ENCODE measurements at places on chromosomes 1 and 21.

DNA sequence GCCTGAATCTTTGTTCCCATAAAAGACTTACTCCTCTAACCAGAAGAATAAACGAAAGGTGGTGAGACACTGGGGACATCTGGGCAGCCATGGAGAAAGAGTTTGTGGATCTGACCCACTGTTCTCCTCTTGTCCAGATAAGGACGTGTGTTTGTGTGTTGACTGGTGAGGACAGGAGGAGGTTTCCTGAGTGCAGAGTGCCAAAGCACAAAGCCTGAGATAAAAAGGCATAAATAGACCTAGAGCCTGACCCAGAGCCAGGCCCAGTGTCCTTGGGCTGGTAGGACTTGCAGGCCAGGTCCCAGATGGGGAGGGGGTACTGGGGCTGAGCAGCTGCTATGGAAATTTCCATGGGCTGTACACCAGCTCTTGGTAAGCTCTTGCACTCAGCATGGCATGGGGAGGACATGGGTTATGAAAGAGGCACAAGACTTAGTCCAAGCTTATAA lies 19.6 kb upstream of the COQ8A start:
- no peak for DNase-seq

DNA sequence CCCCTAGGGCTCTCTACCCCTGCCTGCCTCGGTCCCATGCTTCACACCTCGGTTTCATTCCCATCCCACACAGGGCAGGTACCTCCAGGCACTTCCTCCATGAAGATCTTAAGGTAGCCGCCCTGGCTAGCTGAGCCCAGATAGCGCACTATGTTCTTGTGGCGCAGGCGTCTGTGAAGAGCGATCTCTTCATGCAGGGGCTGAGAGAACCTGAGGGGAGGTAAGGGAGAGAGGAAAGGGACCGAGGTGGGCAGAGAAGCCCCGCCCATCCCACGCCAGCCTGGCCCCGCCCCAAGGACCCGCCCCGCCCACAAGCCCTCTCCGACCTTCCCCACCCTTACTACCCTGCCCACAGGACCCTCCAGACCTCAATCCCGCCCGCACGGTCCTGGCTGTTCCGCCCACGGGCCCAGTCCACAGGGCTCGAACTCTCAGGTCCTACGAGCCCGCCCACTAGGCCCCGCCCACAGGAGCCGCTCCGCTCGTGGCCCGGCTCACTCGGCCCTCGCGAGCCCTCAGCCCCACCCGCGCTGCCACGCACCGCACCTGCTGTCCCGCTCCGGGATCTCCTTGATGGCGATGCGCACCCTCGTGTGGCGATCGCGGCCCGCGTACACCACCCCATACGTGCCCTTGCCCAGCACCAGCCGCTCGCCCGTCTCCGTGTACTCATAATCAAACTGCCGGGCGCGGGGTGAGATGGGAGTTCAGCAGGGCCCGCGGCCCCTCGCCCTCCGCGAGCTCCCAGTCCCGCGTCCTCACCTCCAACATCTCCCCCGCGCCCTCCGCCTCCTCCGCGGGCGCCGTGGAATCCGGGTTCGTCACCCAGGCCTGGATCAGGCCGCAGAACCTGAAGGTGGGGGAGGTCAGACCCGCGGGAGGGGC lies 6.4 kb downstream of the MAP3K6 start:
- DNase-seq = no peak

- peak; percentile 67 for DNase-seq
Measured at GRCh38 chr21:14900058-14900457, 164.7 kb downstream of the NRIP1 start.

DNA sequence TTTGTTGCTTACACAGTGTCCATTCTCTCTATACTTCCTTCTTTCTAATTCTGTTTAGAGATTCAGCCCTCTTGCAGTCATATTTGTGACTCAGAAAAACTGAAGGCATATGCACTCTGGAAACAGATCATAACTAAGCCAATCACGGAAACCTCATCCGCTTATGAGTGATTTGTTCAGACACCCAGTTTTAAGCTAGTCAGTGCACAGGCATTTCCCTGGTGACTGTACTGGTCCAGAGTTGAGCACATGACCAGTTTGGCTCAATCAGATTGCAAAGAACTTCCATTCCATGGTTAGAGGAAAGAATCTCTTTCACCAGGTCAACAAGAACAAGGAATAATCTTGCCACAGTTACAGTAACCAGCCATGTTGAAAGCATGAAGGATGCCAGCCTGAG lies 69.2 kb upstream of the SGIP1 start:
- DNase-seq = peak; percentile 83

DNA sequence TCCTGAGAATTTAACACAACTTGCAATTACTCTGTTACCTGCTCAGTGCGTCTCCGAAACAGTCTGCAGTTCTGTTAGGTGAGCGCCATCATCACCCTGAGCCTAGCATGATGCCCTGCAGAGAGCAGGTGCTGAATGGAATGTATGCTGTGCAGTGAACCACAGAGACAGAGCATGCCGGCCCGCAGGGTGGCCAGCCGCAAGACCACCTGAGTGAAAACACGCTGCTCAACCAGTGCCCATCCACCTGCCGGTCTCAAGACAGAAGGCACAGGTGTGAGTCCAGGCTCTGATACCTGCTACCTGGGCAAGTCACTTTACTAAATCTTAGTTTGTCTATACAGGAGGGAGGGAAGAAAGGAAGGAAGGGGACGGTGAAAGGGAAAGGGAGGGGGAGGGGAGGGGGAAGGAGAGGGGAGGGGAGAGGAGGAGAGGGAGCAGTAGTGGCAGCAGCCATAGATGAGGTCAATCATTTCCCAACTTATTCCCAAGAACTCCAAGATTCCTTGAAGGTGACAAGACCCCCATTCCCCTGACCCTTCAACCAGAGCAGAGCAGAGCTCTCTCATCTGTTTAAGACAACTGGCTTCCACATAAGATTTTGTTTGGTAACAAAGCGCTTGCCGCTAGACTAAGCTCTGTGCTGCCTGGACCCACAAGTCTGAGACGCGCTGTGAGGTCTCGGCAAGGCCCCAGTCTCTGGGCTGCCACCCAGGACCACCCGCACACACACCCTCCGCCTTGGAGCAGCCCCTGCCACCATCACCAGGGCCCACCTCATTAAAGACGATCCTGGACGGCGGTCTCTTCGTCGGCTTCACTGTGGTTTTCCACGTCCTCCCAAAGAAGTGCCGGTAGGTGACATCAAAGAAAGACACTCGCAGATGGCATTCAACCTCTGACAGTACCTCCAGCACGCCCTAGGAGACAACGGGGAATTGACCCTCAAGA lies 14.5 kb downstream of the NPHP4 start:
- no peak for DNase-seq

DNA sequence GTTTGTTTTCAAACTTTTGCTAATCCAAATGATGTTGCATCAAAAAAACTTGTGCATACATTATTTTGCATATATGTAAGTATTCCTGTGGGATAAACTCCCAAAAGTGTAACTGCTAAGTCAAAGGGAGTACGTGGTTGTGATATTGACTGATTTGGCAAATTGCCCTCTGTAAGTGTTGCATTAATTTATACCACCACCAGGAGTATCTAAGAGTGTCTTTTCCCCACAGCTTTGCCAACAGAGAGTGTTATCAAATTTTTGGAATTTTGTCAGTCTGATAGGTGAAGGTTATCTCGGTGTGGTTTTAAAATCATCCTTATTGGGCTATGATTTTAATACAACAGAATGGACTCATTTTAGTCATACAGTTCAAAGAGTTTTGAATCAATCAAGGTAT lies 30.1 kb upstream of the PARP1 start:
- DNase-seq = peak; percentile 17

DNA sequence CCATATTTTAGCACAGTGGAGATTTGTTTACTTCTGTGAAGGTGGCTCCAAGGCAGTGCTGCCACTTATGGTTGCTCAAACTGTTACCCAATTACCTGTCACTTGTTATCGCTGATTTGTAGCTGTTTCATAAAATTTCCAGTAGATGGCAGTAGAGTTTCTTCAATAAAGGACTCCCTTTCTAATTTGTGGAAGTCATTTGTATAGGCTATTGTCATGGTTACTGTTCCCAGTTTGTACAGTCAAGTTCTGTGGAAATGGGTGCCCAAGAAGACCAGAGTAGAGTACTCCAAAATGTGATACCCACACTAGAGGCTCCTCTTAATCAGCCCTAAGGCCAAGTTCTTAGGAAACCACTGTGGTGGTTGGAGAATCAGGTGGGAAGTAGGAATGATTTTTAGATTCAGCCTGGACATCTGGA lies 186.1 kb downstream of the CLEC20A start:
- DNase-seq = peak; percentile 78

- no peak for DNase-seq
Measured at GRCh38 chr1:243477731-243478290, 222.0 kb downstream of the SDCCAG8 start.
